ENCODE measurements at places on chromosomes 1 and 21.

- no peak for DNase-seq
Measured at GRCh38 chr1:64396817-64397216, 73.1 kb upstream of the CACHD1 start.

DNA sequence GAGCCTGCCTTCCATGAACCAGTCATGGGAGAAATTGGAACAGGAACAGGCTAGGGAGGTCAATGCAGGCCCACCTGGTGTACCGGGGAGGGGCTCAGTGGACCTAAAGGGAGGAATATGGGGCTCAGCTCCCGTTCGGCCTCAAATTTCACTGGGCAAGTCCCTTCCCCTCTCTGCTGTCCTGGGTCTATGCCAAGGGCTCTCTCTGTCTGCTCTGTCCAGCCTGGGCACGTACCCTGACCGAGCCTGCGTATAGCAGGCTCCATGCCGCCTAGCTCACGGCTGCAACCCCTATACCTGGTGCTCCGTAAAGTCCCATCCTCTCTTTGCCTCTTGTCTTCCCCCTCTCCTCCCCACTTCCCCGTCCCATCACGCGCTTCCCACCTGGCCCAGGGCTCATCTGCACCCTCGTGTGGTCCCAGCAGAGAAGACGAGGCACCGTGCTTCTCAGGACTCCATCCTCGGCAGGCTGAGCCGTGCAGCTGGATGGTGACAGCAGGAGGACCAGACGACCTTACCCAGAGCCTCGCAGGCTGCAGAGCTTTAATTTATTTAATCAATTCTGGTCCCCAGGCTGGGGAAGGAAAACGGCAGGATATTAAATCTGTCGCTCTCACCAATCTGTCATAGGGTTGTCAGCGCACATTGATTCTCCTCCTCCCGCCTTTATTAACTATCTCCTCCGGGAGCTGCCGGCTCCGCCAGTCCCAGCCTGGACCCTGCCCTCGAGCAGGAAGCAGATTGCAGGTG, 25.0 kb upstream of the DISP3 start:
- no peak for DNase-seq

- DNase-seq = no peak
Measured at GRCh38 chr1:31576743-31577455, 584 bp downstream of the TINAGL1 start.

DNA sequence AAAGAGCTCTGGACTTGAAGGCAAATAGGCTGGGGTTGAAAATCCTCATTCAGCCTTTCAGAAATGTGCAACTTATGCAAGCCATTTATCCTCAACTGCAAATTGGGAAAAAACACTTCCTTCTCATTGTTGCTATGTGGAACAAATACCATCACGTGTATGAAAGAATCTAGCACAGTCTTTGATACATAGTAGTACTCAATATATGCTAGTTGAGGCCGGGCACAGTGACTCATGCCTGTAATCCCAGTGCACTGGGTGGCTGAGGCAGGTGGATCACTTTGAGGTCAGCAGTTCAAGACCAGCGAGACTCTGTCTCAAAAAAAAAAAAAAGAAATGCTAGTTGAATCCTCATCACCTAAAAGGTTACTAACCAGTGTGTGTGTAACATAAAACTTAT, 8.2 kb downstream of the PI4KB start:
- DNase-seq = no peak

DNA sequence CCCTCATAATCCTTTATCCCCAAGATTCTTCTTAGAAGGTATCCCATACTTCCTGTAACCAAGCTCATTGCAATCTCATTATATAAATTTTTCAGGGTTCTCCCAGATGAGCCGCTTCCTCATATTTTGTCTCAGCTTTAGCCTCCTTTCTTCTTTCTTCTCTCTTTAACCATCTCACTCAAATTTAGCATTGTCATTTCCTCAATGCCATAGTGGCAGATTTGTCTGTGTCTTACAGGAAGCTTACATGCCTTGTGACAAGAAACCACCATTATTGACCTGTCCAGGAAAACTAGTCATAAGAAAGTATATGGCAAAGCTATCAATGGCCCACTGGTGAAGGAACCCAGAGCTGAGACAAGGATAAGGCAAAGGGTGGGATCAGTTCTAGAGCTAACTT, 6.0 kb upstream of the FCRL2 start:
- DNase-seq = no peak

GRCh38 chr1:59779949-59780348, 34.8 kb upstream of the HOOK1 start:
- DNase-seq = no peak

DNA sequence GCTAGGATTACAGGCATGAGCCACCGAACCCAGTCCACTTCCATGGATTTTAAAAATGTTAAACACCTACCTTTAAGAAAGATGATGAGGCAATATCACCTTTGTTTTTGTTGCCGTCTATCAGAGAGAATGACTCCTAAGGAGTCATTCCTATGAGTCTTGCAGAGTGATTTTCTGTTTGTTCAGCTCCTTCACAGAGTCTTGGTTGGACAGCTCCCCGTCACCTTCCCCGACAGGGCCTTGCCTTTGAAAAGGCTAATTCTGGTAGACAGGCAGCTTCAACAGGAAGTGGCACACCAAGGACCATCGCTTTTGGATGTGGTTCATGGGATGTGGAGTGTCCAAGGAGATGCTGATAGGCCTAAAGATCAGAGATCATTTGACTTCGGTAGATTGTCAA, 17.5 kb downstream of the ZBTB18 start:
- DNase-seq = no peak

GRCh38 chr1:165882168-165882837, 54.9 kb downstream of the UCK2 start:
- no peak for DNase-seq

DNA sequence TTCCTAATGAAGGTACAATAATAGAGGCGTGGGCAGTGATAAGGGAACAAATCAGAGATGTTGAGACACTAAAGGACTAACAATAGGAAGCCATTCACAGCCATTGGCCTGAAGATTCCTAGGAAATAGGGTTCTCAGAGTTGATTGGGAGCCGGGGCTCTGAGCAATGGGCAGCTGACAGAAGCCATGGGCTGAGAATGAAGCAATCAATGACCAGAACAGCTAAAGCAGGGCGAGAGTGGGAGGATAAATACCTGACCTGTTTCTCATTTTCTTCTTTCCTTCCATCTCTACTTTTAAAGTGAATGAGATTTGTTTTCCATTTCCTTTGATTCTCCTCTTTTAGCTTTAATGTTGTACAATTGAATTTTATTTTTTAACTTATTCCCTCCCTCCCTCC, 774.7 kb upstream of the ADGRL4 start:
- DNase-seq = peak; percentile 7

DNA sequence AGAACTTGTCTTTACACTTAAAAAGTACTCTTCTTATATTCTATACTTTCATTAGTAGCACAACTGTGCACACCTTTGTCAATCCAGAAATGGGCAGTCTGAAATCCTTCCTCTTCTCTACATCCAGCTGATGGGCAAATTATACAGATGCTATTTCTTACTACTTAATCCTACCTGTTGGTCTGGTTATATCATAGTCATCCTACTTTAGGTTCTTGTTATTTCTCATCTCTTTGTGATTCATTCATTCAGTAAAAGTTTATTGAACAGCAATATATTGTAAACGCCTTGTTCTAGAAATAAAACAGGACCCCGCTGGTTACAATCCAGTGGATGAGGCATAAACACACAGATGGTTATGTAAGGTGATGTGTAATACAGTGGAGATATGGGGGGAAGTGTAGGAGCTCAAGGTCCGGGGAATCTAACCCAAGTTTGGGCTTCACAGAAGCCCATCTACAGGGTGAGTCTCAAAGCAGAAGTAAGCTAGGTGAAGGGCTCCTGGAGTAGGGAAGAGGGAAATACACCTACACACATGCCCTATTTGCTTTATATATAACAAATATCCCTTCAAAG, 11.8 kb upstream of the FUBP1 start:
- no peak for DNase-seq

DNA sequence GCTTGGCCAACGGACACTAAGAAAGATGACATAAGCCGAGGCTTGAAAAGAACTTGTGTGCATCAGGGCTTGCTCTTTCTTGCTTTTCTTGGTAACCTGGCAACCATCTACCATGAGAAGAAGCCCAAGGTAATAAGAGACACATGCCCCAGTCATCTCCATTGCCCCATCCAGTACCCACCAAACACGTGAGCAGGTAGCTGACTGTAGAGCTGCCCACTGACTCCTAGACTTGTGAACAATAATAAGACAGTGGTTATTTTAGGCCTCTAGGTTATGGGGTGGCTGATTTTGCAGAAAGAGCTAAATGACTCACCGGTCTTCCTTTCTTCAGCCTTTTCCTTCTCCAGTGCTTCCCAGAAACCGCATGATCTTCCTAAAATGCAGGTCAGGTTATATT, 105.0 kb upstream of the JUN start:
- DNase-seq = no peak

DNA sequence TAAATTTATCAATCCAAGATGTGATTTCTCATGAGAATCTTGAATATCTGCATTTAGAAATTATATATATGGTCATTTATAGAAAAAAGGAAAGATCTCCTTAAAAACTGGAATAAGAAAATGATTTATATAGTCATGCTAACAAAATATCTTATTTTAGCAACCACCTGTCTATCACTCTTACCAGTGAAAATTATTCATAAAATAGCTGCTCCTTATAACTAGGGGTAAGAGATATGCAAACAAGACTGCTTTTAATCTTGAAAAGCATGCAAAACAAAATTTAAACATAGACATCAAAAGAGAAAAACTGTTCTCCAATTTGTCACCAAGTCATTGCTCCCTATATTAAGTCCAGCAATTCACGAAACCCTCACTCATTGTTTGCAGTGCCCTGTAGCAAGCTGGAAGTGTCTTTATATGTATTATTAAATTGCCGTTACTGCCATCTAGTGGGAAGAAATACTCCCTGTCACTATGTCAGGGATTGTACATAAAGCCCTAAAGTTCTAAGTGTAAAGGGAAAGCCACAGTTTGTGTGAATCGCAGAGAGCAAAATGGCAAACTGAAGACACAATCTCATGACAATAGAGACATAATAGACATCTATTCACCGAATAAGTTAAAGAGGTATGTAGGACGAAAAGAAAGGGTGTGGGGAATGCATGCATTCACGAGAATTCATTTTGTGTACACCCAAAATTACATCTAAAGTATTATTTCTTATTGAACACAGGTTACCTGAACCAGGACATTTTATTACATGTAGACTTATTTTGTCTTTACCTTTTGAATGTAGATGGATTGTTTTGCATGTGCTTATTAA, 600.5 kb downstream of the USP25 start:
- peak; percentile 36 for DNase-seq

DNA sequence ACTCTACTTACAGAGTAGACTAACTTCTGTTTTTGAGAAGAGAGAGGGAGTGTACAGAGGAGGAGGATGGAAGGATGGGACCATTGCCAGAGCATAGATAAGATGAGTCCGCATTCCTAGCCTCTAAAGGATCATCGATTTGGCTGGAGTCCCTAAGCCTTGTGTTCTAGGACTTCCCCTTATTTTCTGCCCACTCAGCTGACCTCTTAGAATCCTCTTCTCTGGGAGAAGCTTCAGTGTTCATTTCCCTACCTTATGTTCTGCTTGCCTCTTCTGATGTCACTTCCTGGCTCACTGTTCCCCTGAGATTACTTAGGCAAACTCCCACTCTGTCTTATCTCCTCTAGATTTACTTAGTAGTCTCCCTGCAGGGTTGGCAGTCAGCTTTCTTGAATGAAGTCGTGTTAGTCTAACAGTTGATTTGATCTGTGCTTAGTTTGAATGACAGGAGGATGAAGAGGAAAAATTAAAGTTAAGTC, 156.7 kb downstream of the SYT2 start:
- no peak for DNase-seq

DNA sequence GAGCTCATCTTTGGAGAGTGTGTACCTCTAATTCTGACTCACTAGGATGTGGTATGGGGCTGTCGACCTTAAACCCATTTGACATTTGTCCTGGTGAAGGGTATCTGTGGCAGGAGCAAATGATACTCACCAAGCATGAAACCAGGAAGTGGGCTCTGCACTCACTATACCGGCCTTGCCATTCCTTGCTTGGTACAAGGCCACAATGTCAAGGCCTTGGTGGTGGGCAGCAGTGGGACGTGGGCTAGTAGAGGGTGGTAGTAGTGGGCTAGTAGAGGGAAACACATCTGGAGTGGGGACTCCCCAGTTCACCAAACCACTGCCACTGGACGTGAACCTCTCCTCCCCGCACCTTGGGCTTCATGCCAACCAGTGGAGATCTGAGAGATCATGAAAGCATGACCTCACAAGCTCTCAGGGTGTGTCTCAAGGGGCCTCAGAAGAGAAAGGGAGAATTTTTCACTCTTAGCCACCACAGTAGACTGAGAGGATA, 11.5 kb downstream of the TNFSF4 start:
- no peak for DNase-seq

GRCh38 chr1:165592945-165593823, 37.9 kb upstream of the MGST3 start:
- peak; percentile 76 for DNase-seq

DNA sequence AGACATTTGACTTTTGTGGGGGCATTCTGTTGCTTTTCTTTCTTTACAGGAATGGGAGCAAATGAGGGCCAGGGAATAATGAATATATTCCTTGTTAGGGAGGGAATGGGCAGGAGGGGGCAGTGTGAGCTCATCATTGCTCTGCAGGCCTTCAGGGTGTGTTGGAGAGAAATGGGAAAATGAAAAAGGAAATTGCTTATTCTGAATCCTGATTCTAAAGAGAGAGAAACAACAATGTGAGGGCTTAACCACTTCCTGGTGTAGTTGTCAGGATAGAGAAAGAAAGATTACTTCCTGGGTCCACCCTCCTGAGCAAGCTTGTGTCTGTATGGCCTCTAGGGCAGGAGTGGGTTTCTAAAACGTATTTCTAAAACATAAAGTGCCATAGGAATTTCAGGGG, 28.3 kb downstream of the VANGL2 start:
- peak; percentile 77 for DNase-seq

DNA sequence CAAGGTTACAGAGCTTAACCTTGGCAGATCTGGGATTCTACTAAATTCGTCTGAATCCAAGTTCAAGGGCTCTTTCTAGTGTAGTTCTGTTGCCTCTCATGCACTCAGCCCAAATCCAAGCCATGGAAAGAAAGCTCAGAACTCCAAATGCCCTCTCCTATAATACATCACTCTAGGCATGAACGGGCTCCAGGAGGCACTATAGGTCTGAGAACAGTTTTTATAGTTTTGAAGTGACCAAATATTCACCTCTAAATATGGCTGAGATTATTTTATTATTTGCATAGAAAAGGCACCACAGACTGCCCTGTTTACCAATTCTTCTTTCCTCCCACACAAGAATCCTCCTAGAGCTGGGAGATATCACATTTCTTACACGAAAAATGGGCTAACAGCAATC, 327.9 kb upstream of the BEND5 start:
- no peak for DNase-seq

- no peak for DNase-seq
Measured at GRCh38 chr1:243397613-243398321, 141.9 kb downstream of the SDCCAG8 start.

Data from GM03348 (cell line).